Activated CD4-positive, alpha-beta memory T cell treated with anti-CD3 and anti-CD28 coated beads, Interleukin-2, amount 10 ng/mL, durations not matched to agents 7 days and 5 days (primary cell): ENCODE measurements at places on chromosomes 6 and 20. TPM values are rescaled to one million over a fixed set of nuclear protein-coding genes. Genes with fewer than 3 reads are reported as not detected.
A peak's percentile ranks its signal among the peaks of the same experiment; 100 is the strongest.

- DNase-seq = no peak
These were observed 200.2 kb upstream of the SUPT3H start for GRCh38 chr6:45577836-45578504.

DNA sequence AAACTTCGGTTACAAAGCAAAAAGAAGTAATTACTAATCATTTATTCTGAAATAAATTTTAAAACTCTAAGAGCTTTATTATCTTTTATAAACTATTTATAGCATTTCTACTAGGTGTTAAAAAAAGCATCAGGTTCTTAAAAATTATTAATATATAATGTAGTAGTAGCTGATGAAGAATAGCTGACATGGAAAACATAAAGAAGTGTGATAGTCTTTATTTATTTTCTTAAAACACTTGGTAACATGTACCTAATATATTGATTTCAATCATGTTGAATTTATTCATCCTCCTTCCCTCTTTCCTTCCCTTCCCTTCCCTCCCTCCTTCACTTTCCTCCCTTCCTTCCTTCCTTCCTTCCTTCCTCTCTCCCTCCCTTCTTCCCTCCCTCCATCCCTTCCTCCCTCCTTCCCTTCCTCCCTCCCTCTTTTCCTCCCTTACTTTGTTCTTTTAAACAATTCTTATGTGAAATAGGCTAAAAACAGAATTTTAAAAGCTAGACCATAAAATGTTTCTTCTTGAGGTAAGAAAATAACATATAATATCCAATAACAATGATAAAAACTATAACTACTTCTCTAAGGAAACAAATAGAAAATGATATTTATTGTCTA lies 913.9 kb upstream of the MAP3K7 start:
- DNase-seq = no peak

DNA sequence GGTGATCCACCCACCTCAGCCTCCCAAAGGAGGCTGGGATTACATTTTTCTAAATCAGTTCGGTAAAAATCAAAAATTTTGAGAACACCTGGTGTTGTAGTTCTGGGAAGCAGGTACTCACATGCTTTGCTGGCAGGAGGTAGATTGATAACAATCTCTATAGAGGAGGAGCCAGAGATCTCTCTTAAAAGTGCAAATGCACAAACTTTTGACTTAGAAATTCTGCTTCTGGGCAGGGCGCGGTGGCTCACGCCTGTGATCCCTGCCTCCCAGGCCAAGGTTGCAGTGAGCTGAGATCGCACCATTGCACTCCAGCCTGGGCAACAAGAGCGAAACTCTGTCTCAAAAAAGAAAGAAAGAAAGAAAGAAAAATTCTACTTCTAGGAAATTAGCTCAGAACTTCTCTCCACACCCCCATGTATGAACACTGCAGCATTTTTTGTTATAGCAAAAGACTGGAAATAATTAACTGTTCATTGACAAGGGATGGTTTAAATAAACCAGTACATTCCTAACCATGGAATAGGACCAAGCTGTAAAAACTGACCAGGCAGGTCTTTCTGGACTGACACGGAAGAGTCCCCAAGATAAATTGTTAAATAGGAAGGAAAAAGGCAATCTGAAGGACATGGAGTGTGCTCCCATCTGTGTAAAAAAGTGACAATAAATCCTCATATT lies 14.4 kb upstream of the TRIB3 start:
- DNase-seq = no peak

- DNase-seq = no peak
These were observed 97.5 kb downstream of the ZMYND8 start for GRCh38 chr20:47258745-47259695.

DNA sequence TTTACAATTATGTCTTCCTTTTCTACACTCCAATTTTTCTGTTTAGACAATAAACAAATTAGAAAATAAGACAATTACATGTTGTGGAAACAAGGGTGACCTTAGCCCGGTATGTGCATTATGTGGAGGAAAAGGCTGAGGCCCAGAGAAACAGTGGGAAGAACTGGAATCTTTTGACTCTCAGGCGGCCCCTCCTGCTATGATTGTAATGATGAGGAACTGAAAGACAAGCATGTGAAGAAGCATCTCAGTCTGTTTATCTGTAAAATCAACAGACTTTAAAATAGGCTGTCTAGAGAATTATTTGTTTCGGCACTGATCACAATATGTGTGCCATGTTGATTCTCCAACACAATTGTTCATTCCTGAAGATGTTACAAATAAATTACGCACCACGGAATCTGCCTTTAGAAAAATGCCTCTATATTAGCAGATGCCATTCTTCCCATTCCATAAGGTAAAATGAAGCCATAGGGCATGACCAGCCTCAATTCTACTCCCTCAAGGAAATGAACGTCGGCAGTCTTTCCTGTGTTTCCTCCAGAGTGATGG lies 1201.6 kb upstream of the CITED2 start:
- DNase-seq = no peak

- no peak for DNase-seq
These were observed 20.7 kb upstream of the ZMYND8 start for GRCh38 chr20:47377122-47377722.

- peak; percentile 33 for DNase-seq
These were observed 740 bp downstream of the NELFCD start for GRCh38 chr20:58981628-58982364.

GRCh38 chr6:108157981-108158525 lies 7.8 kb upstream of the NR2E1 start:
- no peak for DNase-seq

DNA sequence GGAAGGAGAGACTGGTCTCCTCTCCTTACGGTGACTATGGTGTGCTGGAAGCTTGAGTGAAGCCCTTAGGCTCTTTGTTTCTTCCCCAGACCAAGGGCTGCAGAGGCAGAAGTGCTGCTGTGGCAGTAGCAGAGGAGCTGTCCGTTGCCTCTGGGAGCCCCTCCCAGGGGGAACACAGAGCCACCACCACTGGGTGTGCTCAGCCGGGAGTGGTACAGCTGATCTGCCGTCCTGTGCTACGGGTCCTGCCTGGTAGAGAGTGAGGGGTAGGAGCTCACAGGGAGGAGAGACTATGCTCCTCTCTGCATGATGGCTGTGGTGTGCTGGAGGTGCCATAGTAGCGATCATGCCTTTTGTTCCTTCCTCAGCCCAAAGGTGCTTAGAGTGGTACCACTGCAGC lies 318.7 kb downstream of the DOK5 start:
- no peak for DNase-seq

DNA sequence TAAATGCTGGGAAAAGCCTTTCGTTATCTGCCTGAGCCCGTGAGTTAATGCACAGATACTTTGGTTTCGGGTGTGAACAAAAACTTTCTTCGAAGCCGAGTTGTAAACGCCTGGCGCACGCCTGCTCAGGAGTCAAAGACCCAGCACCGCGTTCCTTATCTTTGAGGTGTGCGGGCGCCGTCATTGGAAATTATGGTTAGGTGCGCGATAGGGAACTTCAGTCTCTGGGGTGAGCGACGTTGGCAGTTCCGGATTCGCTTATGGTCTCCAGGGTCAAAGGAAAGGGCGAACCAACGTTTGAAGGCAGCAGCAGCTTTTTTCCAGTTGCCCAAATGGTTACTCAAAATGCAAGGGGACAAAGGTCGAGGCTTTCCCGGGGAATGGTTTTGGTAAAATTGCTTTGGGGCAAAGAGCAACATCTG lies 853 bp downstream of the SLC22A3 start:
- DNase-seq = no peak

GRCh38 chr20:49361862-49362660 lies 84.2 kb upstream of the ZNFX1 start:
- no peak for DNase-seq

DNA sequence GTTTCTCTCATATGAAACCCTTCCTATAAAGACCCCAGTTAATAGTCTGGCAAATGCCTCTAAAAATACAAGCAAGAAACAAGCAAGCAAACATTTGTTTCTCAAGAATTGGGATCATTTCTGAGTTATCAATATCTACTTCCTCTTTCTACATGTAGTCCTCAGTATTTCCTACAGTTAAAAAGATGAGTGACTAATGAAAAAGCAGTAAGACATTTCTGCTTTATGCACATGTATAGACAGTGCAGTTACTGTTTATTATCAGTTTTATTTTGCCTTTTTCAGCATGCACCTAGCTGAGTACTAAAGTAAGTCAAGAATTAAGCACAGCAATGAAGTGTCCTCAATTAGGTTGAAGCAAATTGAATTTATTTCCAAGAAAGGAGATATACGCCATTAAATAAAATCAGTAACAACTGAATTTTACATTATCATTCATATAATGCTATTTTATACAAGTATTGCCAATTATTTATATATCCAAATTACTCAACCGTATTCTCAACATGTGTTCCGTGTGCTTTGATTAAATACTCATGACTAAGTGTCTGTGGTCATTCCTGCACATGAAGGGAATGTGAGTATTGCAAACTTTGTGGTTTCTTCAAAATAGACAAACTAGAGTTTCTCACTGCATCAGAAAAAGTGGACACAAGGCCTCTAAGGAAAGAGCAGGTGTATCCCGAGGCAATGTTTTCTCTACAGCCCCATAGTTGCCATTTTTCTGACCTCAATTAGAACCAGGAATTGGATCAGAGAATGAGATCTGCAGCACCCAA lies 159.3 kb upstream of the MARCKS start:
- DNase-seq = no peak

GRCh38 chr6:169069356-169069755 lies 184.3 kb downstream of the THBS2 start:
- no peak for DNase-seq

DNA sequence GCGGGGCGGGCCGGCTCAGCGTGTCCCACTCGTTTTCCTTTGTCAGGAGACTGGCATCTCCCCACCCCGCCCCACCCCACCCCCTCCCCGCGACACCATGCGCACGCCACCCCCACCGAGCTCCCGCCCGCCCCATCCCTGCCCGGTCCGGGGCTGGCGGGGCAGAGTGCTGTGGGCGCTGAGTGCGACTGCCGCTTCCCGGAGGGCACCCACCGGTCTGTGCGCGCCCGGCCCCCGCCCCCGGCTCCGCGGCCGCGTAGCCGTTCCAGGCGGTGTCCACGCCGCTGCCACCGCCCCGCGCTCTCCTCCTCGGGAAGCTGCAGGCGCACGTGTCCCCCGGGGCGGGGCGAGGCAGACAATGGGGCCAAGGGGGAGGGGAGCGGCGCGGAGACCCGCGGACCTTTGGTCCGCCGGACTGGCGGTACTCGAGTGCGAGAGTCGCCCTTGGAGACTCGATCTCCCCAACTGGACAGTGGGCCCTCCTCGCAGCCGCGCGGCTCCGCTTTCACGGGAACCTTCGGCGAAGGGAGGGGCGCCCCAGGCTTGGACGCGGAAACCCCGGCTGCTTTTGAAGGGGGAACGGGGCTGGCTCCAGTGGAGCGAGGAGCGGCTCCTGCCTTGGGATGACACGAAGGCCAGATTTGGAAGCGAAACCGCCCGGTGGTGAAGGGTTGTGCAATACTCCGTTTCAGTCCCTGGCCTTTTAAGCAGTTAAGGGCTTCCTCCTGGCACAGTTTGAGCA lies 1.0 kb upstream of the SYNCRIP start:
- peak; percentile 80 for DNase-seq

DNA sequence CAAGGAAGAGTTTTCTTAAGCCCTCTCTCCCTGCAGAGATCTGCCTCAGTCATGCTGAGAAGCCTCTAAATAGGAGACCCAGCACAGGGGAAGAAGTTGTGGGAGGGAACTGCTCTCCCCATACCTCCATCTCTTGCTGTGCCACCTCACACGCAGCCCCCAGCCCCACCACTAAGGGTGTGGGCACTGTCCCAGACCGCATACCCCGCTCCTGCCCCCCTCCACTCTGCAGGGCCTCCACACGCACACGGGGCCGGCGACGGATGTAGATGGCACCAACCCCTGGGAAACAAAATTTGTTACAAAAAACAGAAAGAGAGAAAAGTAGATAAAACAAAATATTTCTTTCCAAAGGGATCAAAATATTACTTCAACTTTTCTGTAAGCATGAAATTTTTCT lies 10.2 kb upstream of the CPNE1 start:
- DNase-seq = no peak

DNA sequence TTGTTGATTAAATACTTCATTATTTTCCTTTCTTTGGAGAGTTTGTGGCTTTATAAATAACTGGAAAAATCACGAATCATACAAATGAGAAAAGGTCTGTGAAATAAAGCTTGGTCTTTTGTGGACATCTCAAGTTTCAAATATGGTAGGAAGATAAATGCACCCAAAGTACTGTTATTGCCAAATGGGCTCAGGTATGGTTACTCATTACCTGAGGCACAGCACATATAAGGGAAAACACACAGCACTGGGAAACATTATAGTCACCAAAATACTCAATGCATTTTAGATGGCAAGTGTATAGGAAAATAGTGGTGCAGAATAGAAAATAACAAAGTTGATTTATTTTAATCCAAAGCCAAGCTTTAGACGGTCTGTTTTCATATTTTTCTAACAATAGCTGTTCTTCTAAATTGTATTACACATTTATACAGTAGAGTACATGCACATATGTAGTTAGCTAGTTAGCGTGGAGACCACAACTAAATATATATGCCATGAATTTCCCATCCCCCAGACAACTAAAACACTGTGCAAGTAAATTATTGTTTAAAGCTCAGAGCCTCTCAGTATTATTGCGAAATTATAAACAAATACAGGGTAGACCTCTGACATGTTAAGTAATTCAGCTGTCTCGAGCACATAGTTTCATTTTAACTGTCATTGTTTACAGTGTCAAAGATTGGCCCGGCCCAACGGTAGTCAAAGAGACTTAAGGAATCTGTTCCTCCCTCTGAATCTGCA lies 336.0 kb downstream of the SYNE1 start:
- DNase-seq = no peak

The SLC25A27 gene
- total RNA-seq = not detected

The CST3 gene
- total RNA-seq = 0.76 TPM

The KIF6 gene
- not detected for total RNA-seq

The TBP gene
- 19.1 TPM for total RNA-seq

The SLC52A3 gene
- total RNA-seq = not detected

The NRM gene
- 41.1 TPM for total RNA-seq

The FOXF2 gene
- total RNA-seq = not detected

The PSMB9 gene
- total RNA-seq = 368 TPM

The EHMT2 gene
- 57.0 TPM for total RNA-seq

The MYCT1 gene
- not detected for total RNA-seq
